ENCODE measurements at places on chromosomes 1 and 21. TPM values are rescaled to one million over a fixed set of nuclear protein-coding genes. Genes with fewer than 3 reads are reported as not detected.
A peak's percentile ranks its signal among the peaks of the same experiment; 100 is the strongest.

DNA sequence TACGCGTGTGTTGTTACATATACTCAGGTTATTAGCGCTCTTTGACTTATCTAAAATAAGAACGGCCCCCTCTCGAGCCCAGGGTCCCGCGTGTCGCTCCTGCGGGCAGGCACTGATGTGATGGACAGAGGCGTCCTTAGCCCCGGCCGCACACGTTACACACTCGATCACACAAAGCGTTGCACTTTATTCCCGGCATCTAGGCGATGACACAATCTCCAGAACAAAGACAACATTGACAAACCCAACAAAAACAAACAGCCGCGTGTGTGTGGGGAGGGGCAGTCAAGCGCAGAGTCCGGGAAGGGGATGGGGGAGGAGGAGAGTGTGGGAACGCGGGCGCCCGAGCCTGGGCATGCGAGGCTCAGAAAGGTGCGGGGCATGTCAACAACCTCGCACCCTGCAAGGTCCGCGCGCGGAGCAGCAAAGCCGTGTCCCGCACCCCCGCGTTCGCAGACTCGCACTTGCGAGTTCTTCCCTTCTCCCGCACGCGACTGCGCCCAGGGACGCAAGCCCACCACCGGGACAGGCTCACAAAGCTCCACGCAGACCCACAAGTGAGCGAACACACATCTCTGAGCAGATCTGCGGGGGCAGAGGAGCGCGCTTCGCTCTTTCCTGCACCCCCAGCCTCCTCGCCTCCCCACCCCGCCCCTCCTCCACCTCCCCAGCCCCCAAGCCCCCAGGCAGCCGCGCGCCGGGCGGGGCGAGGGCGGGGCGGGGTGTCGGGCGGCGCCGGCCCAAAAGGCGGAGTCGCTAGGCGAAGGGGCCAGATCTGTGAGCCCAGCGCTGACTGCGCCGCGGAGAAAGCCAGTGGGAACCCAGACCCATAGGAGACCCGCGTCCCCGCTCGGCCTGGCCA lies at the start of gene EFNA1:
EFNA1 (plus strand) TSS at position 772 of the 862 bp plus-strand sequence. CDS start 102 bp downstream, outside the sequence.
- no peaks in the 10 kb centered on the region for H3K27me3 ChIP-seq
- H3K27ac ChIP-seq, result peak within 1 kb of the TSS; percentile 96
- peak; percentile 89 for DNase-seq
- H3K36me3 ChIP-seq, result peaks cover 11% of the 10 kb centered on the region
- H3K4me3 ChIP-seq, result peak within 1 kb of the TSS; percentile 82

- H3K27ac ChIP-seq, result no peak overlapping the region
- H3K36me3 ChIP-seq, result no peaks in the 10 kb centered on the region
- H3K4me1 ChIP-seq, result no peaks in the 10 kb centered on the region
- no peak overlapping the region for H3K4me3 ChIP-seq
- H3K27me3 ChIP-seq, result no peaks in the 10 kb centered on the region
- no peak for DNase-seq
Observed at GRCh38 chr1:60596791-60597750, 485.3 kb upstream of the NFIA start.

- no peaks in the 10 kb centered on the region for H3K36me3 ChIP-seq
- H3K4me3 ChIP-seq, result no peak overlapping the region
- no peaks in the 10 kb centered on the region for H3K27me3 ChIP-seq
- peaks cover 14% of the 10 kb centered on the region for H3K4me1 ChIP-seq
Observed at GRCh38 chr1:100188617-100189016, 10.6 kb upstream of the LRRC39 start.

DNA sequence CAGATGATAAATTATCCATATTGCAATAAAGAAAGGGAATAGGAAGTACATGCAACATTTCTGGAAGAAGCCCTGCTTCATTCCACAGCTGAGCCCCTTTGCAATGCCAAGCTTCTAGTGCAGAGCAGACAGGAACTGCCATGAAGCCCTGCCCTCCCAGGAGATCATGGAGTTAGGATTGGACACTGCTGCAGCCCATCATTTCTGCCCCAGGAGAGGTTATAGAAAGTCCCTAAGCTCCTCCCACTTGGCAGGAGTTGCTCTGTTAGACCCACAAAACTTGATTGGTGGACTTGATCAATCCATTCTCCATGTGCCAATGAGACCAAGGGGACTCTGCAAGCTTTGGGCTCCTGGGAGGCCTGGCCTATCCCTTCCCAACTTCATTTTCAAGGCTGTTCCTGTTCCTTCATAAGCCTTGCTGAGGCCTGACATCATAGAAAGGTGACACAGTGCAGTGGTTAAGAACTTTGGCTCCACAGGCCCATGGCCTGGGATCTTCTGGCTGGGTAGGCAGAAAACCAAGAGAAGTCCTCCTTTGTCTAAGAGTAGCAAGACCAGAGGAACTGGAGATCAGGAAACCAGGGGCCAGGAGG lies 1.3 kb upstream of the LAPTM5 start:
- no peaks in the 10 kb centered on the region for H3K36me3 ChIP-seq
- H3K27me3 ChIP-seq, result no peaks in the 10 kb centered on the region
- no peak overlapping the region for H3K27ac ChIP-seq
- H3K4me1 ChIP-seq, result peaks cover 4% of the 10 kb centered on the region

DNA sequence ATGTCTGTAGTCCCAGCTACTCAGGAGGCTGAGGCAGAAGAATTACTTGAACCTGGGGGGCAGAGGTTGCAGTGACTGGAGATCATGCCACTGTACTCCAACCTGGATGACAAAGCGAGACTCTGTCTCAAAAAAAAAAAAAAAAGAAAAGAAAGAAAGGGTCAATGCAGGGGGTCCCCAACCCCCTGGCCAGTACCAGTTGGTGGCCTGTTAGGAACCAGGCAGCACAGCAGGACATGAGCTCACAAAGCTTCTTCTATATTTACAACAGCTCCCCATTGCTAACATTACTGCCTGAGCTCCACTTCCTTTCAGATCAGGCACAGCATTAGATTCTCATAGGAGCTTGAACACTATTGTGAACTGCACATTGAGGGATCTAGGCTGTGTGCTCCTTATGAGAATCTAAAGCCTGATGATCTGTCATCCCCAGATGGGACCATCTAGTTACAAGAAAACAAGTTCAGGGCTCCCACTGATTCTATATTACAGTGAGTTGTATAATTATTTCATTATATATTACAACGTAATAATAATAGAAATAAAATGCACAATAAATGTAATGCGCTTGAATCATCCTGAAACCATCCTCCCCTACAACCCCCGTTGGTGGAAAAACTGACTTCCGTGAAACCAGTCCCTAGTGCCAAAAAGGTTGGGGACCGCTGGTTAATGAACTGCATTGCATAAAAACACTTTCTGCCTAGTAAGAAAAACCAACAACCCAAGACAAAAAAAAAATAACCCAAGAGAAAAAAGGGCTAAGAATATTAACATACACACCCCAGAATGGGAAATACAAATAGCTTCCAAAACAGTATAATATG lies 2.8 kb downstream of the ZBTB8OS start:
- DNase-seq, result no peak
- H3K27me3 ChIP-seq, result no peaks in the 10 kb centered on the region
- no peaks in the 10 kb centered on the region for H3K36me3 ChIP-seq
- H3K4me3 ChIP-seq, result no peak overlapping the region
- no peak overlapping the region for H3K27ac ChIP-seq

DNA sequence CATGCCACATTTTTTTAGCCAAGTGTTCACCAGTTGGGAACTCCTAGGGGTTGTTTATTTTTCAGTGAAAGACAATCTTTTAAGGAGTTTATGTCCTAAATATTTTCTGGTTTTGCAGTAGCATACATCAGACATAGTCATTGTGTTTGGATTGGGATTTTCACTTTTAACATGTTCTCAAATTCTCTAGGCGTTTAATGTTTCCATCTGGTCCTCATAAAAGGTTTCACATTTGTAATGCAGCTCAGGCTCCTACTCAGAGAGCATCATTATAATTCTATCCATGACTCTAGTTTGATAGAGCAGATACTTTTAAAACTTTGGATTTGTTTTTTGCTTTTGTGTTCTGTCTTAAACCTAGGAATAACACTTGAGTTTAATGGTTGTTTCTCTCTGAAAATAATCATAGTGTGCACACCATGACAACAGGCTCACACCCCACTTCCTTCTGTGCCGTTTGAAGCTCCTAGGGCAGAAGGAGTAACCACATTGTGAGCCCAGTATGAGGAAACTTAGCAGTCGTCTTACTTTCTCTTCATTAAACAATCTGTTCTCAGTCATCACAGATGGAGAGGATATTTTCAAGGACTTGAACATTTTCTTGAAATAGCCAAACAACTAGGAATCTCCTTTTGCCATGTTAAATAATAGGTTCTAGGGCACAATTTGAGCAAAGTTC lies 219.6 kb downstream of the PDE4B start:
- H3K36me3 ChIP-seq, result no peaks in the 10 kb centered on the region
- H3K27me3 ChIP-seq, result no peaks in the 10 kb centered on the region
- no peaks in the 10 kb centered on the region for H3K4me1 ChIP-seq
- no peak overlapping the region for H3K4me3 ChIP-seq
- DNase-seq, result no peak

GRCh38 chr1:228315945-228316588 lies 90.6 kb downstream of the TRIM11 start:
- no peak for DNase-seq
- no peak overlapping the region for H3K4me3 ChIP-seq
- peaks cover 17% of the 10 kb centered on the region for H3K36me3 ChIP-seq
- H3K27me3 ChIP-seq, result no peaks in the 10 kb centered on the region
- no peaks in the 10 kb centered on the region for H3K4me1 ChIP-seq
- no peak overlapping the region for H3K27ac ChIP-seq

- no peaks in the 10 kb centered on the region for H3K4me1 ChIP-seq
- no peaks in the 10 kb centered on the region for H3K27me3 ChIP-seq
- no peak overlapping the region for H3K27ac ChIP-seq
Observed at GRCh38 chr1:162384116-162384515, 2.6 kb downstream of the C1orf226 start.

Gene MFAP2
- 6.0 TPM for total RNA-seq

Gene KCNK1
- total RNA-seq, result 8.3 TPM
